Astrocyte (in vitro differentiated cells and primary cell): ENCODE measurements at places on chromosomes 7 and 10. TPM values are rescaled to one million over a fixed set of nuclear protein-coding genes. Genes with fewer than 3 reads are reported as not detected.
A peak's percentile ranks its signal among the peaks of the same experiment; 100 is the strongest.

TBC1D12 gene
- 6.9 and 7.6 TPM in 2 replicates for total RNA-seq

TCAF2 gene
- 1.9 and 2.0 TPM in 2 replicates for total RNA-seq

GPR85 gene
- 0.73 and 1.3 TPM in 2 replicates for total RNA-seq

TEX47 gene
- total RNA-seq, result not detected in 2 replicates

SVOPL gene
- 0.34 and 0.48 TPM in 2 replicates for total RNA-seq

ETV1 gene
- total RNA-seq, result 12.5 and 12.6 TPM in 2 replicates

FAM237B gene
- total RNA-seq, result not detected in 2 replicates

SFTPA1 gene
- total RNA-seq, result not detected in 2 replicates

DNA sequence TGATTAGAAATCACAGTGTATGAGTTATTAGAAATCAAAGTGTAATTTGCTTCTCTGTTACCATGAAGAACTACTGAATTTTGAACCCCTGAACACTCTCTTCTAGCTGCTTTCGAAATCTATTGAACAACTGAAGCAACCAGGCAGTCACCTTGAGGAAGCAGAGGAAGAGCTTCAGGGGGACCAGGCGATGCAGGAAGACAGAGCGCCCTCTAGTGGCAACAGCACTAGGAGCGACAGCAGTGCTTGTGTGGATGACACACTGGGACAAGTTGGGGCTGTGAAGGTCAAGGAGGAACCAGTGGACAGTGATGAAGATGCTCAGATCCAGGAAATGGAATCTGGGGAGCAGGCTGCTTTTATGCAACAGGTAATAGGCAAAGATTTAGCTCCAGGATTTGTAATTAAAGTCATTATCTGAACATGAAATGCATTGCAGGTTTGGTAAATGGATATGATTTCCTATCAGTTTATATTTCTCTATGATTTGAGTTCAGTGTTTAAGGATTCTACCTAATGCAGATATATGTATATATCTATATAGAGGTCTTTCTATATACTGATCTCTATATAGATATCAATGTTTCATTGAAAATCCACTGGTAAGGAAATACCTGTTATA lies 170.7 kb downstream of the HDAC9 start:
- no peaks in the 10 kb centered on the region for H3K27me3 ChIP-seq
- H3K36me3 ChIP-seq, result no peaks in the 10 kb centered on the region
- no peak overlapping the region for H3K27ac ChIP-seq
- no peak overlapping the region for H3K4me3 ChIP-seq
- peak; percentile 31 for DNase-seq

GRCh38 chr7:35968140-35968940 lies 167.5 kb downstream of the SEPTIN7 start:
- no peaks in the 10 kb centered on the region for H3K27me3 ChIP-seq
- H3K4me3 ChIP-seq, result no peak overlapping the region
- no peak for DNase-seq
- H3K4me1 ChIP-seq, result no peaks in the 10 kb centered on the region

- H3K4me1 ChIP-seq, result peaks cover 21% of the 10 kb centered on the region
- H3K27ac ChIP-seq, result peak overlapping the region; percentile 82
- peak; percentile 63 for DNase-seq
- no peaks in the 10 kb centered on the region for H3K27me3 ChIP-seq
- no peaks in the 10 kb centered on the region for H3K36me3 ChIP-seq
- H3K4me3 ChIP-seq, result no peak overlapping the region
Observed at GRCh38 chr10:16995867-16996529, 133.6 kb downstream of the CUBN start.

- H3K27ac ChIP-seq, result no peak overlapping the region
- no peak for DNase-seq
- no peaks in the 10 kb centered on the region for H3K36me3 ChIP-seq
- no peak overlapping the region for H3K4me3 ChIP-seq
Observed at GRCh38 chr10:70776455-70777005, 8.6 kb downstream of the TBATA start.

GRCh38 chr10:89296220-89296648 lies 5.6 kb upstream of the IFIT2 start:
- no peaks in the 10 kb centered on the region for H3K27me3 ChIP-seq
- no peak overlapping the region for H3K27ac ChIP-seq
- no peak overlapping the region for H3K4me3 ChIP-seq

GRCh38 chr7:2956076-2956475 lies 87.6 kb downstream of the CARD11 start:
- peaks cover 4% of the 10 kb centered on the region for H3K4me1 ChIP-seq
- H3K27ac ChIP-seq, result no peak overlapping the region
- no peak for DNase-seq
- no peak overlapping the region for H3K4me3 ChIP-seq
- H3K27me3 ChIP-seq, result no peaks in the 10 kb centered on the region

- H3K4me1 ChIP-seq, result peaks cover 9% of the 10 kb centered on the region
- H3K27me3 ChIP-seq, result no peaks in the 10 kb centered on the region
- peak; percentile 52 for DNase-seq
- H3K36me3 ChIP-seq, result no peaks in the 10 kb centered on the region
Observed at GRCh38 chr10:8159341-8160165, 105.1 kb downstream of the GATA3 start.

GRCh38 chr10:3312403-3312940 lies 139.9 kb upstream of the PITRM1 start:
- H3K4me3 ChIP-seq, result no peak overlapping the region
- H3K27me3 ChIP-seq, result peaks cover 3% of the 10 kb centered on the region
- no peak for DNase-seq
- H3K27ac ChIP-seq, result no peak overlapping the region
- no peaks in the 10 kb centered on the region for H3K36me3 ChIP-seq

GRCh38 chr10:69348816-69349541 lies 67.7 kb downstream of the TACR2 start:
- no peak overlapping the region for H3K4me3 ChIP-seq
- H3K4me1 ChIP-seq, result peaks cover 47% of the 10 kb centered on the region
- peak overlapping the region; percentile 83 for H3K27ac ChIP-seq
- no peaks in the 10 kb centered on the region for H3K36me3 ChIP-seq
- no peaks in the 10 kb centered on the region for H3K27me3 ChIP-seq
- peak; percentile 96 for DNase-seq

DNA sequence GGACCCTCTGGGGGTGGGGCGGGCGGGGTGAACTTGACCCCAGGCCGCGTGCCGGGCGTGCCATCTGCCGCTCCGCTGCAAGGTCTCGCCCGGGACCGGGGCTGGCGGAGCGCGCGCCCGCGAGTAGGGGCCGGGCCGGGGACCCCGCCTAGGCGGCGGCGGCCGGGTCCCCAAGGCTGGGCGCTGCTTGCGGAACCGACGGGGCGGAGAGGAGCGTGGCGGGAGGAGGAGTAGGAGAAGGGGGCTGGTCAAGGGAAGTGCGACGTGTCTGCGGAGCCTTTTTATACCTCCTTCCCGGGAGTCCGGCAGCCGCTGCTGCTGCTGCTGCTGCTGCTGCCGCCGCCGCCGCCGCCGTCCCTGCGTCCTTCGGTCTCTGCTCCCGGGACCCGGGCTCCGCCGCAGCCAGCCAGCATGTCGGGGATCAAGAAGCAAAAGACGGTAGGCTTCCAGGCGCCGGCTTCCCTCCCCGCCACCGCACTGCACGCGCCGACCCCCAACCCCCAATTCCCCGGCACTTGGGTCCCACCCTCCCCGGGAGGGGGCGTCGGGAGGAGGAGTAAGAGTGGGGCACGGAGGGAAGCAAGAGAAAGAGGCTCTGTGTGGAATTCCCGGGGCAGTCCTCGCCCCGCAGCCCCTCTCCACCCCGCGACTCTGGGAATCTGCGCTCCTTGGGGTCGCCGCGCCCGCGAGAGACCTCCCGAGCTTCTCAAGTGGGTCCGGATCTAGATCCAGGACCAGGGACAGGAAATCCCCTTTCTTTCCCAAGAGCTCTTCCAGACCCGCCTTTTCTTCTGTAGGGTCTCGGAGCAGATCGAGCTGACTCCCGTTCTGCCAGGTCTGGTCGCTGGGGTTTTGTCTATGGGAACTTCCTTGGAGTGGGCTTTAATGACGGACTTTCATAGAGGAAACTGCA lies at the start of gene PAPSS2:
Gene PAPSS2 (plus strand): TSS at position 308 of the 913 bp plus-strand sequence. CDS start 104 bp downstream, at position 412.
- no peaks in the 10 kb centered on the region for H3K36me3 ChIP-seq
- peaks cover 31% of the 10 kb centered on the region for H3K4me1 ChIP-seq
- no peaks in the 10 kb centered on the region for H3K27me3 ChIP-seq
- H3K27ac ChIP-seq, result peak within 1 kb of the TSS; percentile 86
- peak; percentile 63 for DNase-seq

DNA sequence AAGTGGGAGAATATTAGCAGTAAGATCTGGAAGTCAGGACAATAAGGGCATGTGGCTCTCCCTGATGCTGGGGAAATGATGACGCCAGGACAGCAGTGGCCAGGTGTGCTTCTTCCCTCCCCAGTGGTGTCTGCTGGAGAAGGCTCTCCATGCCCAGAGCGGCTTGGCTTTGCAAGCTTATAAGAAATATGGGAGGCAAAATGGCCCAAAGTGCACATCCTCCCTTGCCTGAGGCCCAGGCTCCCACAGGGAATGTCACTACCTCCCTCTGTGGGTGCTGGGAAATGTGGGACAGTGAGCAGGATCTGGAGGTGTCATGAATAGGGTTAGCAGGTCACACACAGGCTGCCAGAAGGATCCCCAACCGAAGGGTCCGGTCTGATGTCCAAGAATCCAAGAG lies 17.1 kb upstream of the ZNF488 start:
- H3K36me3 ChIP-seq, result no peaks in the 10 kb centered on the region
- no peak overlapping the region for H3K27ac ChIP-seq
- peaks cover 22% of the 10 kb centered on the region for H3K4me1 ChIP-seq
- H3K27me3 ChIP-seq, result no peaks in the 10 kb centered on the region
- no peak for DNase-seq
- H3K4me3 ChIP-seq, result no peak overlapping the region

DNA sequence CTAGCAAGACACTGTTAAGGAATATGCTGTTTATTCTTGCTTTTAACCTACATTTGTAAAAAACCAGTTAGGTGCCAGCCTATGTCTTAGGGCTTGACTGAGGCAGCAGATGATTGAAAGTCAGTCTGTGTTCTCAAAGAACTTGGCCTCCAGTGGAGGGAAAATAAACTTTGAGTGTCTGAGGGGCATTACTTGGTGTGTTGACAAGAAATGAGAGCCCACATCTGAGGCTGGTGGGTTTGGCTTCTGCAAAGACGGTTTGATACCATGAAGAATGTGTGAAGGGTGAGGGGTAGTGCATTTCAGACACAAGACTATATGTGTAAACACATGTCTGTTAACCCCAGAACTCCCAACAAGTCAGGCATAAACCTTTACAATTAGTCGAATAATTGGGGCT lies 28.5 kb downstream of the CCSER2 start:
- no peak for DNase-seq
- no peaks in the 10 kb centered on the region for H3K36me3 ChIP-seq
- peaks cover 7% of the 10 kb centered on the region for H3K4me1 ChIP-seq

- no peak for DNase-seq
- H3K4me1 ChIP-seq, result peaks cover 6% of the 10 kb centered on the region
- no peak overlapping the region for H3K4me3 ChIP-seq
- no peaks in the 10 kb centered on the region for H3K36me3 ChIP-seq
- no peaks in the 10 kb centered on the region for H3K27me3 ChIP-seq
- no peak overlapping the region for H3K27ac ChIP-seq
Observed at GRCh38 chr7:99190359-99191009, 17.4 kb downstream of the KPNA7 start.

DNA sequence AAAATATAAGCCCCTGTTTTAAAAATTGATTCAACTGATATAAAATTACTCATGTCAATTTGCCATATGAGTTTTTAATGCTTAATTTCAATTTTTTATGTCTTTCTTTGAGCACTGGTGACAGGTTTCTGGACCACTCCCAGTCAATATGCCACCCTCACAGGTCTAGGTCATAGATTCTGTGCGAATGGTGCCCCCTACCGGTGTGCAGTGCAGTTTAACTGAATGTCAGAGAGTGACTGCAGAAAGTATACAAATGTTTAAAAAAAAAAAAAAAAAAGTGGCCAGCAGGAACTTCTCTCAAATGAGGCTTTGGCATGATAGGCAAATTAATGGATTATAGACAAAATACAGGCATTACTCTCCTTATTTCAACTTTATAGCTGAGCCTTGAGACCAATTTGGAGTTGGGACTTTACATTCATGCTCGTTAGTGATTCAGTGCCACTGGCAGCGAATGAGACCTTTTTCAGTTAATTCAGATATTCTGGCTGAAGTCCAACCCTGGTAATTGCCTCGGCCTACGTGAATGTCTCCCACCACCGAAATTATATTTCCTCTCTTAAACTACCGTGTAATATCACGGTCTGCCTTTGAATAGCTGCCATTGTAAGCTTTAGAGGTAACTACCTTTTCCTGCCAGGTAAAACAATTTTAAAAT lies 427.6 kb downstream of the PHTF2 start:
- no peak overlapping the region for H3K4me3 ChIP-seq
- H3K4me1 ChIP-seq, result no peaks in the 10 kb centered on the region
- H3K27me3 ChIP-seq, result no peaks in the 10 kb centered on the region
- no peaks in the 10 kb centered on the region for H3K36me3 ChIP-seq

- peaks cover 26% of the 10 kb centered on the region for H3K4me1 ChIP-seq
- no peaks in the 10 kb centered on the region for H3K27me3 ChIP-seq
- H3K36me3 ChIP-seq, result no peaks in the 10 kb centered on the region
- no peak for DNase-seq
- no peak overlapping the region for H3K4me3 ChIP-seq
Observed at GRCh38 chr7:101108961-101109360, 17.9 kb upstream of the SERPINE1 start.

DNA sequence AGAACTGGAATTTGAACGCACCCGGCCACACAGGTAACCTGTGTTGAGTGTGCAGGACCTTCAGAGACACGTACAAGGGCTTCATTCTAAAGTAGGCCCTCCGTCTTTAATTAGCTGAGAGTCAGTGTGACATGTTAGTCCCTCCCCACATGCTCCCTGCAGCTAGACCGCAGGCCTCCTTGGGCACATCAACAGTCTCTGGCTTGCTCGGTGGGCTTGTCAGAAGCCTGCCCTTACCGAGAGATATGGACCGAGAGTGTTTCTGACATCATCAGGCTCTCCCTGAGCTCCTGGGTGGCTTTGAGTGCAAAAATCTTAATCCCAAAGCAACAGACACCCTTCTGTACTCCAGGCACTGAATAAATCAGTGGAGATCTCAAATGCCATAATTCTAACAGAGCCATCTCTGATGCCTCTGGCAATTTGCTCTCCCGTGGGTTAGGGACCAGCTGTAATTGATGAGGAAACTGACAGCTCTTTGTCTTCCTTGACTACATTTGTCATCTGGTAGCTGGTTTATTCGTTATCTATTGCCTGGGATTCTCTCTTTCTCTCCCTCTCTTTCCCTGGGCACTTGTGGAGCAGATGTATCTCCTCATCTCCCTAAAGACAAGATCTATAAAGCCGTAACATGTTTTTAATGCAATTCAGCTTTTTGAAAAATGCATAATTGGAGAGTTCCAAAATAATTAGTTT lies 850.6 kb downstream of the TYW1 start:
- H3K27ac ChIP-seq, result no peak overlapping the region
- H3K36me3 ChIP-seq, result no peaks in the 10 kb centered on the region
- H3K4me1 ChIP-seq, result no peaks in the 10 kb centered on the region

- H3K4me3 ChIP-seq, result no peak overlapping the region
- no peak overlapping the region for H3K27ac ChIP-seq
- no peaks in the 10 kb centered on the region for H3K4me1 ChIP-seq
- no peaks in the 10 kb centered on the region for H3K27me3 ChIP-seq
Observed at GRCh38 chr10:84933402-84933801, 605.0 kb downstream of the CCSER2 start.

DNA sequence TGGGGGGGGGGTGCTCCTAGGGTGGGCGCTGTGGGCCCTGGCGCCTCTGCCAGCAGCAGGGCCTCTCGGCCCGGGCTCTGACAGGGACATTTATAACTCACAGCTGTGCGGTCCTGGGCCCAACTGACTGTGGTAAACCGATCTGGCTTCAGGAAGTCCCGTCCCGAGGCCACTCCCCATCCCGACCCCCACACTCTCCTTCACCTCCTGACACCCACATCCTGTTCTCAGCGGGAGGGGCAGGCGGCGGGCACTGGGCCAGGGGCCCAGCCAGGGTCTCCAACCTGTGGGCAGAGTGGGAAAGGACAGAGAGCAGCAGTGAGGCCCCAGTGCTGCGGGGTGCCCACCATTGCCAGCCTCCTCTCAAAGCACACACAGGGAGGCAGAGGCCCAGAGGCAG lies 69.1 kb downstream of the ZMIZ1 start:
- H3K27me3 ChIP-seq, result no peaks in the 10 kb centered on the region
- DNase-seq, result peak; percentile 68
- peaks cover 71% of the 10 kb centered on the region for H3K4me1 ChIP-seq
